H54 (cell line): ENCODE measurements at places on chromosomes 7 and 10.

GRCh38 chr10:129450391-129450790 is 16.6 kb upstream of the MGMT start:
- no peak for DNase-seq

- no peak for DNase-seq
Observed at GRCh38 chr10:47383261-47384147, 589 bp downstream of the ZNF488 start.

DNA sequence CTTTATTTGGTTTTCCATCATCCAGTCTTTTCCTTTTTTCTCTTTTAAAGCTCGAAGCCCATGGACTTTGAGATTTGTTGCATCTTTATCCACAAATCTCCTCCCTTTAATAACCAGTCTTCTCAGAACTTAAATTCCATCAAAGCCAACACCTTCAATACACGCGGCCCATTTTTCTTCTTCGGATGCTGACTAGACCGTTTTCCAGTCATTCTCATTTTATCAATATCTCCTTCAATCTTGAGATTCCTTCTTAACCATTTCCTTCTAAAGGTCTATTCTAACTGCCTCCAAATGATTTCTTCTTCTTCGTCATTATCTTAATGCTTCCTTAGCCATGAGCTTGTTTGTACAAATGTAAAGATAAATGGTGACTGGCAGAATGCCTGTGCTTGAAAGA is 173.5 kb downstream of the BAMBI start:
- no peak for DNase-seq

DNA sequence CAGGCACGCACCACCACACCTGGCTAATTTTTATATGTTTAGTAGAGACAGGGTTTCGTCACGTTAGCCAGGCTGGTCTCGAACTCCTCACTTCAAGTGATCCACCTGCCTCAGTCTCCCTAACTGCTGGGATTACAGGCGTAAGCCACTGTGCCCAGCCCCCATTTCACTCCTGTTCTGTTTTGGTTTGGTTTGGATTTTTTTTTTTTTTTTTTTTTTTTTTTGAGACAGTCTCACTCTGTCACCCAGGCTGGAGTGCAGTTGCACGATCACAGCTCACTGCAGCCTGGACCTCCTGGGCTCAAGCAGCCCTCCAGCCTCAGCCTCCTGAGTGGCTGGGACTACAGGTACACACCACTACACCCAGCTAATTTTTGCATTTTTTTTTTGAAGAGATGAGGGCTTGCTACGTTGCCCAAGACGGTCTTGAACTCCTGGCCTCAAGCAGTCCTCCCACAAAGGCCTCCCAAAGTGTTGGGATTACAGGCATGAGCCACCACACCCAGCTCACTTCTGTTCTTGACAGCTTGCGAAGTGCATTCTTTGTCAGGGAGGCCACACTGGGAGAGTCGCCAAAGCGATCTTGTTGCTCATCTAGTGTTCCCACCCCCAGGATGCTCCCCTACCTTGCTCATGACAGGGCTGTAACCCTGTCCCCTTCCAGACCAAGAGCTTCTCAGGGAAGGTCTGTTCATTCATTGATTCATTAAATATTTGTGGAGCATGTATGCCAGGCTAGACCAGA is 229.1 kb downstream of the CUX1 start:
- DNase-seq = no peak

- DNase-seq = no peak
Observed at GRCh38 chr10:14048930-14049613, 281.7 kb downstream of the FRMD4A start.

GRCh38 chr7:38975944-38976392 is 1.7 kb upstream of the POU6F2 start:
- no peak for DNase-seq

DNA sequence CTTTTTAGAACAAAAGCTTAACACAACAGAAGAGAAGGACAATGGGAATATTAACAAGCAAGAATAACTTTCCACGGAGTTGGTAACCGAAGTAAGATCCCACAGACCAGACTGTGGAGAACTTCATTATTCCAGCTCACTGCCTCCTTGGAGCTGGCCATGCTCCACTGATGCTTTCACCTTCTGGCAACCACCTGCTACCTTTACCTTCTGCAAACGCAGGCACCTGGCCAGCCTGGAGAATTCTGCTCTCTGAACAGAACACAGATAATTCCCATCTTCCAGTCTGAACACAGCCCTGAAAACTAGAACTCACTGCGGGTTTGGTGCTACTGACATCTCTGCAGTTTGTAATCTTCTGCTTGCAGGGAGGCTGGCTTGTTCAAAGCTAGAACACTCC is 66.5 kb downstream of the JAZF1 start:
- no peak for DNase-seq

DNA sequence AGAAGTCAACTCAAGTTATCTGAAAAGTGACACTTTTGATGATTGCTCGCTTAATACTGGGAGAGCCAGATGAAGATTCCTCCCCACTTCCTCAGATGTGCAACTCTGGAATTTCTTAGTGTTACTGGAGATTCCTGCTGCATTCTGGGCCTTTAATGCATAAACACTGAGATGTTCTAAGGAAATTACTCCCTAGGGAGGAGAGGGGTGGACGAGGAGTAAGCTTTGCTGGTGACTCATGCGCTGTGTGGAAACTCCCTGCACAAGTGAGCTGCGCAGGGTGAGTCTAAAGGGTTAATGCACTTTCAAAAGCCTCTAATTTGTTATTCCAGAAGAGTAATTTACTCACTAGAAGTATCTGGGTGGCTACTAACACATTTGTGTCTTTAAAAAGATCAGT is 46.3 kb downstream of the EGFR start:
- peak; percentile 95 for DNase-seq

- no peak for DNase-seq
Observed at GRCh38 chr10:63213489-63213888, 80.4 kb downstream of the NRBF2 start.

DNA sequence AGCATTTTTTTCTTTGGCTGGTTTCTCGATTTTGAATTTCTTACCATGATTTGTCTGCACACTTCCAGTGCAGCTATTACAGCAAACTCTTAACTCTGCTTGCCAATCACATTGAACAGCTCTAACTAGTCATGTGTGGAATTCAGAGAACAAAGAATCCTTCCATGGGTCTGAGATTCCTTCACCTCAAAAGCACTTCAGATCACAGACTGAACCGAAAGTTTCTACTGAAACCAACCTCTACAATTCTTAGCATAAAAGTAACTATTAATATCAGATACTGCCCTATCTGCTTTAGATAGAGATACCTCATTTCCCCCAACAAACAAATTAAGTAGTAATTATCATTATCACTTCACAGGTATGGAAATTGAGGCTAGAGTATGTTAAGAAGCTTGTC is 56.5 kb upstream of the SP4 start:
- no peak for DNase-seq

DNA sequence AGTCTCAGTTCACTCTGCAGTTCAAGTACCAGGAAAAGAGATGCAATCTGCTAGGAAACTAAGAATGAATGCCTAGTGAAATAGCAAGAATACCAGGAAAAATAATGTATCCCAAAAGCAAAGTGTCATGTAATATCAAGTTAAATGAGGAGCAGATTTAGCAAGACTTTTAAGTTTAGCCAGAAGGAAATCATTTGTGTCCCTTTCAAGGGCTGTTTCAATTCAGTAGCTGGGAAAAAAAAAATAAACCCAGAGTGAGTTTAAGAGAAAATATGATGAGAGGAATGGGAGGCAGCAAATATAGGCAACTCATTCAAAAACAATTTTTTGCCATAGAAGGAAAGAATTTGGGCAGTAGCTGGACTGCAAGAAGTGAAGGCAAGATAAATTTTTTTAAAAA is 135.8 kb downstream of the DGKB start:
- DNase-seq = no peak

DNA sequence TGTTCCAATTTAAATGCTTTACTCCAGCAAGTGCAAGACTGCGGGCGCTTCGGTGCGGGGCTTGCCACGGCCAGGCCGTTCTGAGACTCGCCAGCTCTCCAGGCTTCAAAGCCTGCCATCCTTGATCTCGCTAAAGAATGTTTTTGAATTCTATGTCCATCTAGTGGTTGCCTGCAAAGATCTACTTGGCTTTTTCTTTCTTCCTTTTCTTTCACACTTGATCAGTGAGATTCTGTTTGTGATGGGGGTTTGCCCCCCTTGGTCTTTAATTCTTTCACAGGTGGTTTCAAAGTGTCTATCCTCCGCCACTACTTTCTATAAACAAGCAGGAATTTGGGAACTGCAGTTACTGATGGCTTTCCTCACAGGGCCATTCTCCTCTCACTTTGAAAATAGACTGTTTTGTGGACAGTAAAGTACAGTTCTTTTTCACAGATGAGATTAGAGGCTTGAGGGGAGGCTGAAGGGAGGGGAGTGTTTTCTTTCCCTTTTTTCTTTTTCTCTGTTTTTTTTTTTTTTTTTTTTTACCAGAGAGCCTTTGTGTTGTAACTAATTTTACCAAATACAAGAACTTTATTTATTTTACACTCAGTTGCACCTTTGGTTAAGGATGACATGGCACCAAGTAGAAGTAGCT is 15.2 kb upstream of the FBXW4 start:
- no peak for DNase-seq

DNA sequence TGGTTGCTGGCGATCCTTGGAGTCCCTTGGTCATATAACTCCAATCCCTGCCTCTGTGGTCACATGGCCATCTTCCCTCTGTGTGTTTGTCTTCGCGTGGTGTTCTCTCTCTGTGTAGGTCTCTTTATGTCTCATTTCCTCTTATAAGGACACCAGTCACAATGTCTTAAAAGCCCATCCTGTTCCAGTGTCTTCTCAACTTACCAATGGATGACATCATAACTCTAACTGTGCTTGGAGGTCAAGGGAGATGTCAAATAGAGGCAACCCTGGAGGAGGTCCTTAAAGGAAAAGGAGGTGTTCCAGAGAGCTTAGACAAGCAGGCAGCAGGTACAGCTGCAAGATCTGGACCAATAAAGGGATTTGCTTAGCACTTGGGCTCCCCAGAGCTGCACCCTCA is 143.0 kb downstream of the BUB3 start:
- DNase-seq = no peak
